ENCODE measurements at places on chromosomes 1 and 21.

GRCh38 chr1:111983500-111983899, 6.0 kb downstream of the KCND3 start:
- no peak for DNase-seq

DNA sequence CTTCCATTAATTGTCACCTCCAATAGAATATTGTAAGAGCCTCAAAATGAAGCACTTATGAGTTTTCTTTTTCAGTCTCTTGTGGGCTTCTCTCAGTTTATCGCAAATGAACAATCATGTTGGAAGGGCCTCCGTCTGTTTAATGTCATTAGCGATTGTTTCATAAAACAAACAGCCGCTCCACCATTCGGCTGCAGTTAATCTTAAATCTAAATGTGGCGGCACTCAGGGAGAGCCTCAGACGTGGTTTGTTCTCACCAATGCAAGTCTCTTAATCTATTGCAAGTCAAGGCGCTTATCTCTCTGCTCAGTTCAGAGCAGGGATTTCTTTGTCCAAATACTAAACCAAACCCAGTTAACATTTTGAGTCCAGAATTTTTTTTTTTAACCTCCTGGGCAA, 34.9 kb upstream of the ESRRG start:
- no peak for DNase-seq

- no peak for DNase-seq
These were observed 57.4 kb upstream of the TMPRSS15 start for GRCh38 chr21:18460979-18461378.

GRCh38 chr1:54559771-54560231, 11.8 kb downstream of the ACOT11 start:
- DNase-seq = no peak

DNA sequence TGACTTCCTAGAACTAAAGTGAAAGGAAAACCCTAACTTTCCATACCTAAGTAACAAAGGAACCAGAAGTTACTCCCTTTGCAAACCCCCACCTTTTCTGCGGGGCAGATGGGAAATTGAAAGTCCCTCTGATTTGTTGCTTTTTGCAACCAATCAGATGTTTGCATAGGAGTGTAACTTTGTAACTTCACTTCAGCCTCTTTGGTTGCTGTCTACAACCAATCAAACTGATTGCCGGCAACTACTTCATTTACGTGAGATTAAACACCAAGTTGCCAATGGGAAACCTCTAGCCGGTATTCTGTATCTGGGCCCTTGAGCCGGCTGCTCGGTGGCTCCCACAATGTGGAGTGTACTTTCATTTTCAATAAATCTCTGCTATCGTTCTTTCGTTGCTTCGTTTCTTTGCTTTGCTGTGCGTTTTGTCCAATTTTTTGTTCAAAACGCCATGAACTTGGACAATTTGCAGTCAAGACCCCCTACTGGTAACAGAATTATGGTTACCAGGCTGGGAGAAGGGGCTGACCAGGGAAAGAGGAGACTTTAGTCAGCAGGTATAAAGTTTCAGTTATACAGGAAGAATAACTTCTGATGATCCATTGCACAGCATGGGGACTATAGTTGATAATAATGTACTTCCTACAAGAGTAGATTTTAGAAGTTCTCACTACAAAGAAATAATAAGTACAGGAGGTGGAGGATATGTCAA, 69.2 kb upstream of the RGS2 start:
- no peak for DNase-seq
